ENCODE measurements at places on chromosomes 13 and 19.

- DNase-seq, result no peak
Measured at GRCh38 chr13:77460195-77460594, 75.3 kb upstream of the SCEL start.

DNA sequence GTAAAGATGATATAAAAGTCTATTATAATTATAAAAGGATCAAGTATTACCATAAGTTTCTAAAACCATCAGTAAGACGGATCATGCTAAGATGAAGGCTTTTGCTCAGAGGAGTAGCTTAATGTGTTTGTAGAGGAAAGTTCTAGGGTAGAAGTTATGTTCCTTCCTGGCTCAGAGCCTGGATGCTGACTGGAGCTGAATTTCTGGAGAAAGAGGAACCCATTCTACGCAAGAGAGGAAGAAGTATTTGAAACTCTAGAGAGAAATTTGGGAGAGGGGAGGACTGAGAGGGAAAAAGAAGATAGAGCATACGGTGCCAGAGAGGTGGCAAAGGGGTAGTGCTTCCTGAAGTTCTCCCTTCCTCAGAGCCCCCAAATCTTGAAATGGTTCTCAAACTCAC, 51.4 kb upstream of the SGCG start:
- no peak for DNase-seq

- no peak for DNase-seq
Measured at GRCh38 chr13:95722241-95722640, 45.3 kb downstream of the DNAJC3 start.

DNA sequence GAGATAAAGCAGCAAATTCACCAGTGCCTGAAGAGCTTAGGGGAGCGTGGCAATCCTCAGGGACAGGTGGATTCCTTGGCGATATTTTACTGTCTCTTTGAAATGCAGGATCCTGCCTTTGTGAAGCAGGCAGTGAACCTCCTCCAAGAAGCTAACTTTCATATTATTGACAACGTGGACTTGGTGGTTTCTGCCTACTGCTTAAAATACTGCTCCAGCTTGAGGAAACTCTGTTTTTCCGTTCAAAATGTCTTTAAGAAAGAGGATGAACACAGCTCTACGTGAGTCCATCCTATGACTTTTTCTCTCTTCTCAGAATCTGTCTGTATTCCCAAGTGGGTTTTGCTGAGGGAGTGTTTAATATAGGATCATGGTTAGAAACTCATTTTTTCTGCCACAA, 22.6 kb downstream of the NLRP4 start:
- no peak for DNase-seq

- DNase-seq, result no peak
Measured at GRCh38 chr13:58238972-58239773, 607.6 kb downstream of the PCDH17 start.

GRCh38 chr13:55727683-55728082, 1413.0 kb upstream of the PRR20A start:
- DNase-seq, result no peak

DNA sequence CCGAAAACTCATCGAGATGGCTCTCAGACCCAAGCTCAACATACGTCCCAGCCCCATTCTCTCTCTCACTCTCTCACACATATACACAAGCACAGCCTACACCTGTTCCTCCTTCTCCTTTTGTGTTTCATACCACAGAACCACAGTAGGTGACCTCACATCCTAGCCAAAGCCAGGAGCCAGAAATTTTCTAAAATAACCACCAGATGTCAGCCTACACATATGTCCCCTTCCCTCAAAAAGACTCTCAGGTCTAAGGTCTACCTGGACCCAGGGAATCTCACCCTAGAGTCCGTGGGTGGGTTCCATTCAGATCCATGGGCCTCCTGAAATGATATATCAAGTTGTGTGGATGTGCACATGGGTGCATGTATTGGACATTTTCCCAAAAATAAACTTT, 104.2 kb upstream of the IPO5 start:
- no peak for DNase-seq

DNA sequence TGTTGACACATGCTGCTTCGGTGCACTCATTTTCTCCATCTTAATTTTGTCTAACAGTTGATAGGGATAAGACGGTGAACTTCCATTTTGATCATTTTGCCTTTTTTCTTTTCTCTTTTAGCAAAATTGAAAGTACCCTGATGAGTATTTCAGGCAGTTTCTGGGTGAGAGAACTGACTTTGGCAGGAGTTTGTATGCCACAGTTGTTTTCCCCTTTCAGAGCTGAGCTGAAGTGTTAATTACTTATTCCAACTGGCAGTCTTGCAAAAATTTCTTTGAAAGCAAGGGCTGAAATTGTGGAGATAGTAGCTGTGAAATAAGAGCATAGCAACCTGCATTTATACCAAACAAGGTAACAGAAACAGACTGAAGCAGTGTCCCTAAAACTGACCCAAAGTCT, 180.2 kb downstream of the SLITRK5 start:
- no peak for DNase-seq

DNA sequence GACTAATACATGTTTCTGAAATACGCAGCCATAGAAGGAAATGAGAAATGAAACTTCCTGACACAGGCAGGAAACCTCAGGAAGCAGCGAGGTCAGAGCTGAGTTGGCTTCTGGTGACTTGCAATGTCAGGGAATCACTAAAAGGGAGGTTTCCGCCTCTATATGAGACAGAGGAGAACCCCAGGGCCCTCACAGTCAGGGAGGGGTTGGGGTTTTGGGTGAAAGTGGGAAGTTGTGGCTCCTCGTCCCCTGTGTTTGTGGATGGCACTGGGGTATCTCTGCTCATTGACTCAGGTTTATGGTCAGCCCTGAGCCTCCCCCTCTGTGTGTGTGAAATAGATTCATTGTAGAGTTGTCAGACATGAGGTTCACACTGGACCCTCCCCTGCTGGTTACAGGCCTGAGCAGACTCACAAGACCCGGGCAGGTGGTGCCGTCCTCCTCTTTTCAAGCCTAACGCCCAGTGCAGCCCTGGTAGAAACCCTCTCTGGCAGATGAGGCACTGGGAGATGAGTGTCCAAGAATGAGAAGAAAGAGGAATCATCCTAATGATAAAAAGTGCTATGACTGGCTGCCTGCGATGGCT, 5.5 kb upstream of the LILRA6 start:
- peak; percentile 22 for DNase-seq

DNA sequence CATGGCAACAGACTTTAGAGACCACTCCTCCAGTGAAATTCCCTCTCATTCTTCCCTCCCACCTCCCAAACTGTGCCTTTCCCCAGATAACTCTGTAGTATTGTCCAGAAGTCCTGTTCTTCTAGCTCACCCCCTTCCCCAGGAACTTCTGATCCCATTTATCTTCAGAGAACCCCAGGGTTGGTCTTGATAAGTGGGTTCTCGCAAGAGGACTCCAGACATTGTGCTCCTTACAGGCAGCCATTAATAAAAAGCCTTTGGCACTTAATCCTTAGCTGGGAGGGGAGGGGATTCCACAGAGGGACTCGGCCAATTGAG, 1.9 kb downstream of the LTBP4 start:
- DNase-seq, result no peak

Measured in brain microvascular endothelial cell (primary cell).